ENCODE measurements at places on chromosomes 5 and 9. TPM values are rescaled to one million over a fixed set of nuclear protein-coding genes. Genes with fewer than 3 reads are reported as not detected.

- no peak for DNase-seq
These were observed 1.8 kb downstream of the RPL12 start for GRCh38 chr9:127449332-127449966.

- no peak for DNase-seq
These were observed 317.3 kb downstream of the TAF11L14 start for GRCh38 chr5:17951392-17952169.

The CMBL gene
- 7.8 TPM for total RNA-seq

- no peak for DNase-seq
These were observed 50.1 kb upstream of the ZNF608 start for GRCh38 chr5:124796495-124796894.

DNA sequence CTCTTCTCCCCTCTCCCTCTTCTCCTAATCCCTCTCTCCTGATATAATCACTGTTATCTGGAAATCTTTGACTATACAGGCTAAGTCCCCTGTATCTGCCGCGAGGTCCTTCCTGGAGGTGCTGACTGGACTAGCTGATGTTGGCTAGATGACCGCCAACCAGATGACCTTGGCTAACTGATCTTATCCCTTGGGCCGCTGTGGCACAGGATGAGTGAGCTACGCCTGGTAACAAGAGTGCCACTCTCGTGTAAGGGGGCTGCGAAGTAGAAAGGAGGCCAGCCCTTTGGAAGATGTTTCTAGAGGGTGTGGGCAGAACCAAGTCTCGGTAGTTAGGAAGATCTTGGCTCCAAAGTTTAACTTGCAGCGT lies 345 bp upstream of the PRRC1 start:
- no peak for DNase-seq

The FOXD4L6 gene
- not detected for total RNA-seq

- DNase-seq = no peak
These were observed 144.7 kb downstream of the TRPM6 start for GRCh38 chr9:74742792-74743730.
